ENCODE measurements at places on chromosomes 5 and 9.

GRCh38 chr5:10145923-10146401, 103.7 kb downstream of the ATPSCKMT start:
- no peak for DNase-seq

DNA sequence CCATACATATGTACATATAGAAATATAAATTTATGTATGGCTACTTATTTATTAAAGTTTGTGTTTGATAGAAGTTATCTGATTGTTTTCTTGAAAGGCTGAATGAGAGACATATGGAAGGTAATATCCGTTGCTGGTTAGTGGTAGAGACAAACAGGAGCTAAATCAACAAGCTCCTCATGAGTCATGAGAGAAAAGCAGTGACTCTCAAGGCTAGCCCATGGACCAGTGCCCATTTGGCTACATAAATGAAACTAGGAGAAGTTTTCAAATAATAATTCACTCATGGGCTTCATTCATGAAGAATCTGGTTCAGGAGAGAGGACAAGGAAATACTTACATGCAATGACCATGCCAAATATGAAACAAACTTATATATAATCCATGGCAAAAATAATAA, 504.5 kb upstream of the ITGA1 start:
- DNase-seq, result no peak

DNA sequence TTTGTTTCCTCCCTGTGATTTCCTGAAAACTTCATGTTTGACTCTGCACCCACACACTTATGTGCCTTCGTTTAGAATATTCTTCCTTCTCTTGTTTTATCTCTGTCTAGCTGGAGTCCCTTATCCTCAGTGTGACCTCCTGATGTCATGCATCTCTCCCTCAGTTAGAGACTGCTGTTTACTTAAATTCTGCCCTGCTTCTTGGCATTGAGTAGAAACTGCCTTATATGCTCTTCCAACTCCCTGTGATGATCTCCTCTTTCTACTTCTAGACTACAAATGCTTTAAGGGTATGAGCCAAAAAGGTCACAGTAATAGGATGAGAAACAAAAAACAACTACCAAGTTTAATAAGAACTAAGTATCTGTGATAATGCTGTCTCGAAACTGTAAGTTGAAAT, 12.2 kb downstream of the FGF10 start:
- no peak for DNase-seq

DNA sequence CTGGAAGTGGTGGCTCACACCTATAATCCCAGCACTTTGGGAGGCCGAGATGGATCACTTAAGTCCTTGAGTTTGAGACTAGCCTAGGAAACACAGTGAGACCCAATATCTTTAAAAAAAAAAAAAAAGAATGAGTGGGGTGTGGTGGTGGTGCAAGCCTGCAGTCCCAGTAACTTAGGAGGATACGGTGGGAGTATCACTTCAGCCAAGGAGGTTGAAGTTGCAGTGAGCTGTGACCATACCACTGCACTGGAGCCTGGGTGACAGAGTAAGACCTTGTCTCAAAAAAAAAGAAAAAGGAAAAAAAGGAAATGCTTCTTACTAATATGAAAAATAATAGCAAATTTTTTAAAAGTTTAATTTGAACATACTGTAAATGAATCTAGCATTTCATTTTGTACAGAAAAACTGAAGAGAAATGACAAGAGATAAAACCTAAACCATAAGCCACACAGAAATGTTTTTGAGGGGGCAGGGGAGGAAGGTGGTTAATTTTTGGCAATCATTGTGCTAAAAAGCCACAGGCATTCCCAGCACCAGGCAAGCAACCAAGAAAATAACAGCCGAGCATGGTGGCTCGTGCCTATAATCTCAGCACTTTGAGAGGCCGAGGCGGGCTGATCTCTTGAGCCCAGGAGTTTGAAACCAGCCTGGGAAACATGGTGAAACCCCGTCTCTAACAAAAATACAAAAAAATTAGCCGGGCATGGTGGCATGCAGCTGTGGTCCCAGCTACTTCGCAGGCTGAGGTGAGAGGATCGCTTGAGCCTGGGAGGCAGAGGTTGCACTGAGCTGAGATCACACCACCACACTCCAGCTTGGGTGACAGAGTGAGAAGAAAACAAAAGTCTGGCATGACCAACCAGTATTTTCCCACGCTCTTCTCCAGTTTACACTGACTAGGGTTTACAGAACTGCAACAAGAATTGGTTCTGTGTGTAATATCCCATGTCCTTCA, 114.5 kb upstream of the NR5A1 start:
- DNase-seq, result no peak

GRCh38 chr5:23571059-23571458, 63.6 kb downstream of the PRDM9 start:
- no peak for DNase-seq

DNA sequence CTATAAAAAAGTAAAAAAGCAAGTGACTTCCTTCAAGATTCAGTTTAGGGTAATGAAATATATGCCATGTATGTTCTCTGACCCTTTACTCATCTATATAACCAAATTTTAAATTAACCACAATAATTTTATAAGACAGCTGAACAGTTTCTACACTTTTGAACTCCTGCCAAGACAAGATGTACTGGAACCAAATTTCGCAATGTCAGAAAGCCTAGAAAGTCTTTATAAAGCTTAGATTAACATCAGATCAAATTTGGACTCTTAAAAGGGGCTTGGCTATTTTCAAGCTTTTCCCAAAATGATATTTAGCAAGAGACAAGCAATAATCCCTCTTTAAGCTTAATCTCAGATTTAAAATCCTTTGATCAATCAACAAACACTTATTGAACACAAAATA, 362.6 kb downstream of the PTPRD start:
- DNase-seq, result no peak

- no peak for DNase-seq
These were observed 37.2 kb upstream of the GABRP start for GRCh38 chr5:170746075-170746960.

GRCh38 chr5:14171046-14171445, 27.9 kb downstream of the TRIO start:
- no peak for DNase-seq

DNA sequence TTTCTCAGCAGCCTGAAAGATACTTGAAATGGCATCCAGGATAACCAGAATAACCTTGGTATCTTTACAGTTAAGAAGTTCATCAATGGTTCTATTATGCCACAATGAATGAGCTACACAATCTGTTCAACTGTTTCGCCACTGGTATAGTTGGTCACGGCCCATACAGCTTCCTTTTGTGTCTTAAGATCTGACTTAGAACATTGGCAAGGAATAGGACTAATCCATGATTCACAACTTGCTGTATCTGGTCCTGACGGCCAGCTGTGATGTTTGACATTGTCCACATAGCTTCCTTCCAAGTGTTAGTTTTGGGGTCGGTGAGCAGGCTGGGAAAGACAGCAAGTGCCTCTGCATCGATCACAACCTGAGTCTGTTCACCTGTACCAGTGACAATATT, 113.3 kb upstream of the RAD23B start:
- DNase-seq, result no peak

DNA sequence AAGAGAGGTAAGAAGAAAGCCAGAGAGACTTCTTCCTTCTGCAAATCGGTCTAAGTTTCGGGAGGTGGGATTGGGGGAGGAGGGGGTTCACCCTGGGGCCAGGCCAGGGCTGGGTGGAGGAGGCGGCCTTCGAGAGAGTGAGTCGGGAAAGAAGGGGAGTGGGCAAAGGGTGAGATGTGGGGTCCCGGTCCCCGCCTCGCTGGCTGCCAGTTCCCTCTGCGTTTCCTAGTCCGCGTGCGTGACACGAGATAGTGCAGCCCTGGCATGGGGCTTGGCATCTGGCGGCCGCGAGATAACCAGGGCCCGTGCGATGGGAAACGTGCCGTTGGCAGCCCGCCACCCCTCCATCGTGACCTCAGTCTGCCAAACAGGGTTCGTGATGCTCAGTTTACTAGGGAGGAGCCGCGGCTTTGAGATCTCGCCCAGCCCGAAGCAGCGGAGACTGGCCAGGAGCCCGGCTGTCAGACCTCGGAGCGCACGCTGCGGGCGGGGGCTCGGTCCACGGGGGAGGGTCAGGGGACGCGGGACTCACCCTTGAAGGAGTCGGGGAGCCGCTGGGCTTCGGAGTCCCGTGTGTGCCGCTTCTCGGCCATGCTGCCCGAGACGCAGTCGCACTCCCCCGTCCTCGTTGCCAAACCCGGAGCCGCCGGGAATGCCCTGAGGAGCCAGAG, at the start of gene STOM:
STOM (minus strand) TSS at position 656 of the 671 bp plus-strand sequence; CDS start at position 593, 63 bp downstream.
- DNase-seq, result peak; percentile 65

DNA sequence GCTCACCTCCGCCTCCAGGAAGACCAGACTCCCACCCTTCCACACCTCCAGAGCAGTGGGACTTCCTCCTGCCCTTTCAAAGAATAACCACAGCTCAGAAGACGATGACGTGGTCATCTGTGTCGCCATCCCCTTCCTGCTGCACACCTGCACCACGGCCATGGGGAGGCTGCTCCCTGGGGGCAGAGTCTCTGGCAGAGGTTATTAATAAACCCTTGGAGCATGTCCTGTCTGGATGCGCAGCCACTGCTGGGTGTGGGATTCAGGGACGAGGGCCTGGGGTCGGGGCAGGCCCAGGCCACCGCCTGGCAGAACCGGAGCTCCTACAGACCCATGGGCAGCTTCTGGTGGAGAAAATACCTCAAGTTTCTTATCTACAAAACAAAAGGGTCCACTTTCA, 5.0 kb downstream of the PAEP start:
- no peak for DNase-seq

- DNase-seq, result no peak
These were observed 100.7 kb downstream of the LMNB1 start for GRCh38 chr5:126877602-126878001.

GRCh38 chr5:125576822-125577221, 830.4 kb upstream of the ZNF608 start:
- DNase-seq, result no peak

DNA sequence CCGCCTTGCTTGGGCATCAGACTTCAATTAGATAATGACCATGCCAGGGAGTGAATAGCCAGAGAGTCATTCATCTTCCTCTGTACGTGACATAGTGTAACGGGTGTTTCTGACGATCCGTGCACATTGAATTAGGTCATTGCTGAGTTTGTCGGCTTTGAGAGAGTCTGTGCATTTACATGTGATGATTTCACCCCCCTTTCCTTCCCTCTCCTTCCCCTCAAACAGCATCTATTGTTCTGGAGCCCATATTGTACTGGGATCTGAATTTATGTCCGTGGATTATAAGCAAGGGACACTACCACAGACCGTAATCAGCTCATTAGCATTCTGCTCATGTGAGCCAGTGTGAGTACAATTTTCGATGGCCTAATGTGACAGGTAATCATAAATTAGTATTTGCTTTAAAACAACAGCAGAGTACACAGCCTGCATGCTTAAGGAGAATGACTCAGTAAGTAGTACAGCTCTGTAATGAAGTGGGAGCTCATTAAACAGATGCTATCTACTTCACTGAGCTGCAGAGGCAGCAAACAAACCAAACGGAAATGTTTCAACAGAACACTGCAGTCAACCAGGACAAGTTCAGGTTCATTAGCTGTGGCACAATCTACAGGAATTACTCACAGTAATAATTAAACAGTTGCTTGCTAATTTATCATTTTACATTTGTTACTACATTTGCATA, 302.1 kb downstream of the CSNK1G3 start:
- DNase-seq, result no peak

GRCh38 chr5:126619781-126620180, 19.0 kb downstream of the PHAX start:
- DNase-seq, result no peak

All from T-cell (primary cell).